NCI-H1105 treated with DMSO at 0.1 percent for 48 hours (cell line): ENCODE measurements at places on chromosomes 13 and 19.

GRCh38 chr13:19154843-19155242 is 26.8 kb downstream of the TUBA3C start:
- DNase-seq = no peak

GRCh38 chr19:31438401-31439269 is 89.4 kb upstream of the TSHZ3 start:
- DNase-seq = no peak

DNA sequence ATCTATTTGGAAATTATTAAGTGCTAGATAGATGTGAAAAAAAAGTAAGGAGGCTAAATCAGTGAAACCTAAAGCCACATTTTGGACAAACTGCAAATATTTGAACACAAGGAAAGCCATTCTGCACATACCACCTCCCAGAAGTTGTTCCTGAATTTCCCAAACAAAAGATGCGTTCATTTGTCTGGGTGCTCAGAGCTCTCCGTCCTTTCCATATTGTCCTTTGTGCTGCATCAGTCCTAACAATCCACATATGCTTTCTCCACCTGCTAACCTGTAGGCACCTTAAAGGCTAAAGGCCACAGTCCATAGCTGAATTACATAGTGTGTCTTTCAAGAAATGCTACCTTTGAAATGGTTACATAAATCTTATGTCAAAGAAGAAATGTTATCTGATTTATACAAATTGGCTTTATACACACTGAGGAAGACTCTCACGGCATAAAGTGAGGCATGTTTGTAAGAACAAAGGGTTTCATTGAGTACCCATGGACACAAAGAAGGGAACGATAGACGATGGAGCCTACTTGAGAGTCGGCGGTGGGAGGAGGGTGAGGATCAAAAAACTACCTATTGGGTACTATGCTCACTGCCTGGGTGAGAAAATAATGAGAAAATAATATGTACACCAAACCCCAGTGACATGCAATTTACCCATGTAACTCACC is 182.0 kb downstream of the RGCC start:
- DNase-seq = no peak

DNA sequence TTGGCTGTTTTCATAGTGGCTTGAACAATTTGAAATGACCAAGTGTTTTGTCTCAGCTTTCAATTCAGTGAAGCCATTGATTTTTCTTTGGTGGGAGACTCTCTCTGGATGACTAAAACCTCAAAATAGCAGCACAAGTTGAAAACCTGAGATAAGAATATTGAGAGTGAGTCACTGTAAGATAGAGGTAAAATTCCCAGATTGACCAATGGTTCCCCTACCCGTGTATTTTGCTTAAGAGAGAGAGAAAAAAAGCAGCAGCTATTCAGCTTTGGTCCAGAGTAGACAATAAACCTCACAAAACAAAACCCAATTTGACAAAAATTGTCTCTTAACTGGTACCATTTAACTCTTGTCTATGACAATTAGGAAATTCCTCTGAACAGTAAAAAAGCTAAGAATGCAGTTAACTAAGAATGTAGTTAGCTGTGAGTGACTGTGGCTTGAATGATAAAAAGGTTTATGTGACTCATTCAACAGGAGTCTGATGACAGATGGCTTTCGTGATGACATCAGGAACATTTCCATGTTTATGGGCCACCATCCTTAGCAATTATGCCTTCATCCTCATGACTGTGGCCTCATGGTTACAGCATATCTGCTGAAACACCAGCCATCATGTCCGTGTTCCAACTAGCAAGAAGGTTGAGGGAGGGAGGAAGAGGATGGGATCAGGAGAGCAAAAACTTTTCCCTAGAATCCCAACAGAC is 356.9 kb downstream of the NDFIP2 start:
- DNase-seq = no peak

- no peak for DNase-seq
Measured at GRCh38 chr19:17512574-17512939, 1.1 kb downstream of the PGLS start.

GRCh38 chr19:2636141-2636896 is 66.2 kb downstream of the GNG7 start:
- no peak for DNase-seq

GRCh38 chr13:97234236-97234635 is 12.1 kb downstream of the MBNL2 start:
- DNase-seq = no peak

- DNase-seq = no peak
Measured at GRCh38 chr13:51858433-51859247, 3.1 kb upstream of the CCDC70 start.

DNA sequence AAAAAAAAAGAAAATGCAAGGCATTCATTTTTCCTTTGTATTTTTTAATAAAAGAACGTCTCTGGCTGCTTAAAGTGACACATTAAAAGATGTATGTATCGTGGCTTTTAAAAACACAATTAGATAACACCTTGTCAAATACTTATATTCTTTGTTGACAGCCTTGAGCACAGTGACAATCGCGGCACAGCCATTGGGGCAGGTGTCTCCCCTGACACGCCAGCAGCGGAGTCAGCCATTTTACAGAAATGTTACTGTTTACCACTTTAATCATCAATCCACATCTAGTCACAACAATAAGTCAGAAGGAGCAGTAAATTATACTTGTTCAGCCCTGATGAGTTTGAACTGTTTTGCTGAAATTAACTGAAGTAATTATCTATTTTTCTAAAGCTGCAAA is 224.1 kb downstream of the ZNF536 start:
- no peak for DNase-seq
